ENCODE measurements at places on chromosomes 1 and 21.
A peak's percentile ranks its signal among the peaks of the same experiment; 100 is the strongest.

DNA sequence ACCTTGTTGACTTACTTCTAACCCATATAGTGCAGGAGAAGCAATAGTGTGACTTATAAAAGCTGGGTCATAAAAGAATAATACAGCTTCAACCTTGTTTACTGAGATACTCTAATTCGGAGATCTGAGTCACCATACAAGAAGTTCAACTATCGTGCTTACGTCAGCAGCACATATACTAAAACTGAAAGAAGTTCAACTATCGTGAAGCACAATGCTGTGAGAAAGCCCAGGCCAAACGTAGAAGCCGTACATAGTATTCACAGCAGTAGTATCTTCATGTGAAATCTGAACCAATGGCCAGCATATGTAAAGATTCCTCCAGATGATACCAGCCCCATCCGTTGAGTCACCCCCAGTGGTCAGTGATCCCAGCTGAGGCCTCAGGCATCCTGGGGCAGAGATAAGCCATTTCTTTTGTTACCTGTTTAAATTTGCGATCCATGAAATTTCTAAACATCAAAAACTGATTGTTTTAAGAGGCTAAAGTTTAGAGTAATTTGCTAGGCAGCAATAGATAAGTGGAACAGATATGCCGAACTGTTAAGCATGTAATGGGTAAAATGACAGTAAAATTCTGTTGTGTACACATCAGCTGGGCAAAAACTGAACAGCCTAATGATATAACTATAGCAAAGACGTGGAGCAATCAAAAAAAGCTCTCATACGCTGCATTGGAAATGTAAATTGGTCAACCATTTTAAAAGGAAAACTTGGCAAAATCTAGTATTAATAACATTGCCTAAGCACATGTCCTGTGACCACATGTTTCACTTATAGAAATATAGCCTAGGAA, 53.9 kb upstream of the SAMD13 start:
- no peak for DNase-seq

- DNase-seq = no peak
Observed at GRCh38 chr1:182671750-182672486, 12.5 kb downstream of the RGS8 start.

GRCh38 chr1:22350171-22350923, 101.3 kb upstream of the ZBTB40 start:
- DNase-seq = no peak

DNA sequence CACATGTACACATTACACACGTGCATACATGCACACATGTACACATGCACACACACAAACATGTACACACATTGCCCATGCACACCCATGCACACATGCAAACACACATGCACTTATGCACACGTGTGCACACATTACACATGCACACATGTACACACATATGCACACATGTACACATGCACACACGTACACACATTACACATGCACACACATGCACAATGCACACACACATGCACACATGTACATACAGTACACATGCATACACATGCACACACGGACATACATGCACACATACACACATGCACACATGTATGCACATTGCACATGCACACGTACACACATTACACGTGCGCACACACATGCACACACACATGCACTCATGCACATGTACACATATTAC, 95.3 kb upstream of the TTC34 start:
- DNase-seq = no peak

DNA sequence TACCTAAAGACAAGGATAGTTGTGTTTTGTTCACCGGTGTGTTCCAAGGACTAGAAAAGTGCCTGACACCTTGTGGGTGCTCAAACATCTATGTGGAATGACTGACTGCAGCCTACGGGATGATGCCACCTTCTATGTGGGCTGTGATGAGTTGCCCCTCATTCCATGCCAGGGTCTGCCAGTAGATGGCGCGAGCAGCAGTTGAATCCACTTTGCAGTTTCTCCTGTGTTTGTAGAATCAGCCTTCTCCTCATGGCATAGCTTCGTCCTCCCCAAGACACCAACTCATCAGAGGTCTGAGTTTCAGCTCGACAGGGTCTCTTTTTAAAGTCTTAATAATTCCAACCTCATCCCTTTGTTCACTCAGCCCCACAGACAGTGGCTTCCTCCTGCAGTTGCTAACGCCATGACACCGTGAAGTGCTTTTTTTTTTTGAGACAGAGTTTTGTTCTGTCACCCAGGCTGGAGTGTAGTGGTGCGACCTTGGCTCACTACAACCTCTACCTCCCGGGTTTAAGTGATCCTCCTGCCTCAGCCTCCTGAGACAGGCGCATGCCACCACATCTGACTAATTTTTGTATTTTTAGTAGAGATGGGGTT, 133.7 kb downstream of the CAPN8 start:
- DNase-seq = peak; percentile 67

DNA sequence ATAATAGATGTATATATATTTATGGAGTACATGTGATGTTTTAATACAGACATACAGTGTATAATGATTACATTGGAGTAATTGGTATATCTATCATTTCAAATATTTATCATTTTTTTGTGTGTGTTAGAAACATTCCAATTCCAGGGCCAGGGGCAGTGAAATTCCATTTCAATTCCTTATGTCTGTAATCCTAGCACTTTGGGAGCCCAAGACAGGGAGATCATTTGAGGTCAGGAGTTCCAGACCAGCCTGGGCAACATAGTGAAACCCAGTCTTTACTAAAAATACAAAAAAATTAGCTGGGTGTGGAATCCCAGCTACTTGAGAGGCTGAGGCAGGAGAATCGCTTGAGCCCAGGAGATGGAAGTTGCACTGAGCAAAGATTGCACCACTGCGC, 30.4 kb upstream of the PDC start:
- DNase-seq = no peak

DNA sequence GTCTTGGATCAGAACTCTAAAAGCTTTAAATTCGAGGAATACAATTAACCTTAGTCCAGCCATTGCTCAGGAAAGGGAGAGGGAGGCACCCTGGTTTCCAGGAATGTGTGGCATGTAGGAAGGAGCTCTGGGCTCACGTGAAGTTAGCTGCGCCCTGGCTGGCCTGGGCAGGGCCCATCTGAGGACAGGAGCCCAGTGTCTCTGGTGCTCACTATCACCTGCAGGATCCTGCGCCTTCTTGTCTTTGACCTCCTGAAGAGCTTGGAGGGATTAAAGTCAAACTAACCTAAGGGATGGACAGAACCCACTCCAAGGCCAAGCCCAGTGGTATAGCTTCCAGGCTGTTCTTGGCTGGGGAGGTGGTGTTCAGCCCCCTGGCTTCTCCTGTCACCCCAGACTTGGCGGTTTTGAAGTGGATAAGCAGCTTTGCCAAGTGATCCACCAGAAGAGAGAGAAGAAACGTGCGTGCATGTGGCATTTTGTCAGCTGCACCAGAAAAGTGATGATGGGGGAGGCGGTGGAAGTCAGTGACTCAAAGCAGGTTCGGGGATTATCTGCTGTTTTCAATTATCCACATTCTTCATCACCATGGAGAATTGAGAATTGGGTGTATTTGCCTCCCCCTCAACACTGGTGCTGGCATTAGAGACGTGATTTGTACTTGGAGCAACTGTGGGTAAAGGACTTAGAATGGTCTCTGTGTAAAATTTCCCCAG, 11.9 kb upstream of the KCNN3 start:
- no peak for DNase-seq

DNA sequence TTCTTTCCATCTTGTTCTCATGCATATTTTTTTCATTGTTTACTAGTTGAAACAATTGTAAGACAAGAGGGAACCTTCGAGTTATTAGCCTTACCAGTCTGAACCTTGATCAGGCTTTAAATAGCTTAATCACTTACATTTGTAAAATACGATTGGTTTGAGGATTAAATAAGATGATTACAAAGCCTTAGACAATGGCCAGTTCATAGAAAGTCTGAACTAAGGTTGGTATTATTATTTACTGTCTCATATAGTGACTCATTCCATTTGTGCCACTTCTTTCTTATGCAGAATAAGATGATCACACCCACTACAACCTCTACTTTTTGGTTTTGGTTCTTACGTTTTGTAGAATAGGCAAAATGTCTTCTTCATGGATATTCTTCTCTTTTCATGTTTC, 94.1 kb downstream of the RPE65 start:
- DNase-seq = no peak

DNA sequence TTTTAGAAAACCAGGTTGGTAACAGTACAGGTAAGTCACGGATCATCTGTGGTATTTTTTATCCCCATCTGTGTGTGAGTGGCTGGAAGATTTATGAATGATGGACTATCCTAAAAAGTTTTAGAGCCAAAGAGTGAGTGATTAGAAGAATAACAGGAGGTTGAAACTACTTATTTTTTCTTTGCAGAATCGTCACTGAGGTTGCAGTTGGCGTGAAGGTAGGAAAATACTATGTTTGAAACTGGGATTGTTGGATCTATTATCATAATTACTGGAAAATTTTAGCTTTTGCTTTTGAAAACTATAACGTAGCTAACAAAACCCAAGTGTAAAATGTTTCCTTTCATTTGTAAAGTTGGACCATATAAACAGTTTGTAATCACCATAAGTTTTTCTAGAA, 1.8 kb downstream of the PTBP2 start:
- DNase-seq = no peak

- no peak for DNase-seq
Observed at GRCh38 chr1:18290740-18291412, 183.3 kb downstream of the IGSF21 start.

DNA sequence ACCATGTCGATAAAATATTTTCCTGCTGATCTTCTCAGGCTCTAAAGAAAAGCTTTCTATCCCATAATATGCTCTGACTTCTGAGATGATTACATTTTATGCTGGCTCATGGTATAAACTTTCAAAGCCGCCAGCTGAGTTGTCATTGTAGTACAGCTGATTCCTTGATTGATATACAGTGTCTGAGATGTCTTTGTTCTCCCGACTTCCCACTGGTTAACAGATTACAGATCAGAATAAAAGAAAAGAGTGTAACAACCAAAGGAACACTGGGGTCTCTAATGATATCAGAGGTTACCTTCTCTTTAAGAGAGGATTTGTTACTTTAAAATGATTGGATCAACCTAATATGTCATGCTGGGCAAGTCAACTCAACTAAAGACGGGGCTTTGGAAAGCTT, 485.4 kb upstream of the LRRC7 start:
- no peak for DNase-seq

- DNase-seq = no peak
Observed at GRCh38 chr21:39630191-39630591, 17.5 kb downstream of the B3GALT5 start.

DNA sequence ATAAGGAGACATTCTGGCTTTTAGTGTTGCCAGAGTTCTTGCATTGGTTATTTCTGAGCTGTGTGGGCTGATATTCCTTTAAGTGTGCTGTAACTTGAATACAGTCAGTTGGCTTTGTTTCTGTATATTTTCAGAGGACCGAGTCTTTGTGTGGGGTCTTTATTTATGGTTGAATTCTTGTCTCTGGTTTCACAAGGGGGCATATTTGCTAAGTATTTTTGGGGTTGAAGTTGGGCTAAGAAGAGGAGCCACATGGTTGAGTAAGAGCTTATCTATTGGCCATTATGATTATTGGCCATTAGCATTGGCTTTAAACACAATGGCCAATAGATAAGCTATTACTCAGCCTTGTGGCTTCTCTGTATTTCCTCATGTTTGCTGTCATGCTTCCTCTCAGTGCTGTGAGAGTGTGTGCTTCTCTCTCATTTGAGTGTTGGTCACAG, 26.3 kb upstream of the PTGFR start:
- DNase-seq = no peak

DNA sequence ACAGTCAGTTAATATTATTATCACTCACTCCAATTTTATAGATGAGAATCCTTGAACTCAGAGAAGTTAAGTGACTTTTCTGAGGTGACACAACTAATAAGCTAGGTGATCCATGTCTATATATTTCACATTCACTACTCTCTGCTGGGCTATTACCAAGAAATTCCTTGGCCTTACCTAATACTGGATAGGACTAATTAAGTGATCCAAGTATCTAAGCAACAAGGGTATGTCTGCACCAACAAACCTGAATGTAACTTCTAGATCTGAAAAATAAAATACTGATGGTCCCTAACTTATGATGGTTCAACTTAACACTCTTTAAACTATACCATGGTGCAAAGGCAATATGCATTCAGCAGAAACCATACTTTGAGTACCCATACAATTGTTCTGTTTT, 14.8 kb upstream of the CASQ2 start:
- no peak for DNase-seq

DNA sequence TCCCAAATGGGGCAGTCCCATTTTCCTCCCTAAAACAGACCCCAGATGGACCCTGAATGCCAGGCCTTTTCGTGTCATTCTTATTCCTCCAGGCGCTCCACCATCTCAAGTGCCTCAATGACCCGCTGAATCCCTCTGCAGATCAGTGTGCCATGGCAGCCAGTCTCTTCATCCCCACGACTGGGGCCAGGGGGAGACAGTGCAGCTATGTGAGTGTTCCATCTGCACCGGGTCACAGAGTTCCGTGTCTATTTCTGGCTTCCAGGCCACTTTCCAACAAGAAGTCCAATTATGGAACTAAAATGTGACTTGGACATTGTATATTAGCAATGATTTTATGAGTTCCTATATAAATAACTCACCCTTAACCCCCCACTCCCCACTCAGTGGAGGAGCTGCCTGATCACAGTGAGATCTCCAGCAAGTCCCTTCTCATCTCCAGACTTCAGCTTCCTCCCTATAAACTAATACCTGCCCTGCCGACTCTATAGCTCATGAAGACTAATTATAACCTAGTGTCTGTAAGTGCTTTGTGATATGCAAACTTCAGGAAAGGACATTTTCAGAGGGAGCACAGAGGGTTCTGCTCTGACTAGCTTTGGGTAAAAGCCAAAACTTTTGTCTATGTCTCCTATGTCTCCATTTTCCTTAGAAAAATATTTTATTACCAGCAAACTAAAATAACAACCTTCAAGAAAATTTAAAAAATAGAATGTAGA, 56.3 kb upstream of the NFASC start:
- no peak for DNase-seq

DNA sequence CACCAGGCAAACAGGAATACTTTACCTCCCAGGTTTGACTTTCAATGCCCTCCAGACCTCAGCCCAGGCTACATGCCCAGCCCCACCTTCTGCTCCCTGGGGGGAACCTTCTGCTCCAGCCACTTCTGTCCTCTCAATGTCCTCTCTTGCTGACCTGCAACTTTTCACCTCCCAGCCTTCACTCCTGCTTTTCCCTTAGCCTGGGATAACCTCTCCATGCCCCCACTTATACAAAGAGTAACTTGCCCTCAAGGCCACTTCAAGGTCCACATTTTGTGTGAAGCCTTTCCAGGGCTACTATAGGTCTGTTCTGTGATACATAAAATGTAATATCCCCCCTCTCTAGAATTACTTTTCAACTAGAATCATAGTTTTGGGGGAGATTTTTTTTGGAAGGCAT, 21.7 kb downstream of the SERTAD4 start:
- DNase-seq = no peak

GRCh38 chr1:1891349-1892078, 627 bp upstream of the GNB1 start:
- peak; percentile 70 for DNase-seq

- DNase-seq = no peak
Observed at GRCh38 chr1:153513023-153513422, 22.8 kb downstream of the S100A6 start.

Data from activated naive CD8-positive, alpha-beta T cell treated with anti-CD3 and anti-CD28 coated beads, Interleukin-2, amount 50 U/mL, for 24 hours (primary cell).